ENCODE measurements at places on chromosomes 4 and X.

GRCh38 chrX:152913910-152914309 lies 16.0 kb downstream of the ZNF185 start:
- no peak for DNase-seq

DNA sequence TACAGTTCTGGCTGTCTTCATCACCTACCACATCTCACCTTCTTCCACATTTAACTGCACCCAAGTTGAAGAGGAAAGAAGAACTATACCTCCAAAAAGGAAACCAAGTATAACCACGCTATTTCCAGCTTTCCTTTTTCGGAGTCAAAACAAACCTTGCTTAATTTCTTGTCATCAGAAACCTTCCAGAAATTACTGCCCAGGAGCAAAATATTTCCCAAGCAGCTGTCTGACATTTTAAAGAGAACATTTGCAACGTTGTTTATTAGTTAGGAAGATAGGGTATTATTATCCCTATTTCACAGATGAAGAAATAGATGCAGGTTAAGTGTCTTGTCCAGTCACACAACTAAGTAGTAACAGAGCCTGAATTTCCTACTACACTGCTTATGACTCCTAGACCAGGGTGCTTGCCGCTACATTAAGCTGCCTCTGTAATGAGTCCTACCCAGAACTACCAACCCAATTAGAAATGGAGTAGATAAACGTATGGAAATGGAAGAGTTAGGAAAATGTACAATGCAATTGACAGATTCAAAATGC lies 2.2 kb upstream of the ACSL4 start:
- DNase-seq, result no peak

DNA sequence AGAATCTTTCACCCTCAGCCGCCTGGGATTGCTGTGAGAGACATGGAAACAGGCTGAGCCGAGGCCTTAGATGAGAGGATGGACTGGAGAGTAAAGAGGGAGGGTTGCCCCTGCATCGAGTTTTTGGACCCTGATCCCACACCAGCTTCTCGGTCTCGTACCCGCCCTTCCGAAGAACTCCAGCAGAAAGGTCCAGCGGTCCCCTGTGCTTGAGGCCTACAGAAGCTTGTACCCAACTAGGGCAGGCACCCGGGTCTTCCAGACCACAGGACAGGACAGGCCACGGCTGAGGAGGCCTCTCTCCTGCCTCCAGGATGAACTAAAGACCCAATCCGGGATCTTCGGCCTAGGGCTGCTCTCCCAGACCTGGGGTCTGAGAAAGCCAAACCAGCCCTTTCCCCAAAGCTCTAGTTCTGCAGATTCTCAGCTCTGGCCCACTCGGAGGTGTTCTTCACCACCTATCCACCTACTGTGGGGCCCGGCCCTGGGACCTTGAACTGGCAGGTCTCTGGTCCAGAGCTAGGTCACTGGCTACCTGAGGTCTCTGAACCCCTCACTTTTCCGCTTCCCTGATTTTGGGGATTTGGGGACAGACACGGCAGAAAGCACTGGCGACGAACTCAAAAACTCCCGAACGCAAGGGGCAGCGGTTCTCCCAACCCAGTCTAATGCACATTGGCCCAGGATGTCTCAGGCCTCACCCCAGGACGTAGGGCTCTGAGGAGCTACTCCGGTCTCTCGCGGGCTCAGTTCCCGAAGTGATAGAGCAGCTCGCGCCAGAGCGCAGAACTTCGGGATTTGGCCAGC lies 1.1 kb downstream of the NKX3-2 start:
- DNase-seq, result peak; percentile 35

GRCh38 chr4:102612824-102613366 lies 111.7 kb downstream of the NFKB1 start:
- DNase-seq, result no peak

DNA sequence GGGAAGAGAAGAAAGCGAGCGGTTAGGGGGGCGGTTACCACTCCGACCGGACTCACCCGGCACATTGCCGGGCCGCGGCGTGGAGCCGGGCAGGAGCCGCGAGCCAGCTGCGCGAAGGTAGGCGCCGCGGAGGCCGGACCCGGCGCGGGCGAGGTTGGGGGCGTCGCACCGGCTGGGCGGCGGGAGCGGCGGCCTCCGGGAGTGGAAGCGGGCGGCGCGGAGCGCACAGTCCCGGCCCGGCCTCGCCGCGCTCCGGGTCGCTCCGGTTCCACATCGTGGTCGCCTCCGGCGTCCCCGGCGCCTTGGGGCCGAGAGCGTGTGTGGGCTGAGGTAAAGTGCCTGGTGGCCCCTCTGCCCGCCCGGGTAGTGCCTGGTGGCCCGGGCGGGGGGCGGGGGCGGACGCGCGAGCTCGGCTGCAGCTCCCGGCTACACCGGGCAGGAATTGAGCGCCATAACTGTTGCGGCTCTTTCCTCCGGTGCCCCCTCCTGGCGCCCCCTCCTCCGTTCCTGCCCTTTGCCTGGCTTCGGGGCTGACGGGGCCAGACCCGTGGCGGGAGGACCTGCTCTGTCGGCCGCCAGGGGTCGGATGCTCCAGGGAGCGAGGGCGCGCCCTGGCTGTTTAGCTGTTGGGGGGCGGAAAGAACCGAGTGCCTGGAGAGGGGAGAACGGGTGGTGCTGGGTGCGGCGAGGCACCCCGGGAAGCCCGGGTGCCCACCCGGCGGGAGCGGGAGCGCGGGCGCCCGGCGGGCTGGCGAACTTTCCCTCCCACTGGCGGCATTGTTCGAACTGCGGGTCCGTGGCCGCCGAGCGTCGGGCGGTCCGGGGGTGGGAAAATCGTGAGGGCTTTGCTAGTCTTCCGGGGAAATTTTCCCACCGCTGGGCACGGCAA lies 626 bp downstream of the JADE3 start:
- DNase-seq, result peak; percentile 40

GRCh38 chr4:105015750-105016149 lies 130.9 kb upstream of the TET2 start:
- no peak for DNase-seq

GRCh38 chr4:94567811-94568210 lies 116.1 kb downstream of the PDLIM5 start:
- no peak for DNase-seq

GRCh38 chr4:153266988-153267387 lies 62.7 kb downstream of the TRIM2 start:
- no peak for DNase-seq

Measured in frontal cortex (tissue), 4 donors.